RPMI7951 (cell line): ENCODE measurements at places on chromosomes 3 and 15.
A peak's percentile ranks its signal among the peaks of the same experiment; 100 is the strongest.

- no peak for DNase-seq
Observed at GRCh38 chr3:149547413-149547812, 72.9 kb downstream of the TM4SF4 start.

DNA sequence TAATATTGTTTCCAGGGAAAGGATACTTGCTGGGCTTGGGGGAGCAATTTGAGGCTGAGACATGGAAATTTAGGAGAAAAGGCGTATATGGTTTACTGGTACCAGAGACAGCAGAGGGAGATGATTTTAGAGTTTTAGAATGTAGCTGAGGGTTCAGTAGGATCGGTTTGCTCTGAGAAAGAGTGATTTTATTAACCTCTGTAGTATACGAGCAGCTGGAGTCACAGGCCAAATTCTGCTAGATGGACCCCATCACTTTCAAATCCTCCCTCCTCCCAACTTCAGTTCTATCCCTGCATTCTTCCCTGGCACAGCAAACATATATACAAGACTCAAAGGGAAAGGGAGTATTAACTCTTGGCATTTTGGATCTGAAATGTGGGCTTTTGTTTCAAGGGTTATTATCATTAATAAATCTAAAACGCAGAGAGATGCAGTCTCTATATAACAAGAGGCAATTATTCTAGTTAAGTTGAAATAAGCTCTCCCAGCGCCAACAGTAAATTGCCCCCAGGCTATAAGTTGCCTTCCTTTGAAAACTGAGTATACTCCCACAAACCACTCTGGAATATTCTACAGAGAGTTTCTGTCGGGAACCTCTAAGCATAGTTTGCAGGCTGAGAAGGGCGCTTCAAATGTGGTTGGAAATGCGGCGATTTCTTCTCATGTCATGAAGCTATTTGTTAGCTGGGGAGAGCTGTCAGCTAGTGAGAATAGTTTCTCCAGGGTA, 5.4 kb downstream of the CRABP1 start:
- peak; percentile 46 for DNase-seq

DNA sequence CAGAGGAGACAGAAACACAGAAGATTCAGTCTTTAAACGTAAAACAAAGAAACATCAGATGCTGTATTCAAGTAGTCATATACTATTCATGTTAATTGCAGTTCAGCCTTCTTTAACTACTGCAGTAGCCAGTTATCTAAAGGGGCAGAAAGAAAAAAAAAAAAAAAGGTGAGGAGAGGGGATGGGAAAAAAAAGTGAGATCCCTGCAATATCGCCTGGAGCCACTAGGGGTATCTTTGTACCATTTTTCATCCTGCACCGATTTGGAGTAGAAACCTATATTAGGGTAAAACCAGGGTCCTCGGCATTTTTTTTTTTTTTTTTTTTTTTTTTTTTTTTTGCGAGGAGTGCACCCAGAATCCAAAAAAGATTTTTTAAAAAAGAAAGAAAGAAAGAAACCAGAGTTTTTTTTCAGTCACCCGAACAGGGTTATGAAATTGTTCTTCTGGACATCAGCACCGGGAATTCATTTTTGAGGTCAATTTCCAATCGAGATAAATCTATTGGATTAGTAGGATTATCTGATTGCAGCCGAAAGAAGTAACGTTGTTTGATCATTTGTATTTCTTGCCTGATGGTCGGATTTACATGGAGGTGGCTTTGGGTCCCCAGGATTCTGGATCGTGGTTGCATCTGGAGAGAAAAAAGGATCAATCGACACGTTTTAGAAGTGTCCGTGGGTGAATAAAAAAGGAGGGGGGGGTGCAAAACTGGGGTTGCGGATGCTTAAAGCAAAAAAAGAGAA, 186.7 kb downstream of the NLGN1 start:
- no peak for DNase-seq

DNA sequence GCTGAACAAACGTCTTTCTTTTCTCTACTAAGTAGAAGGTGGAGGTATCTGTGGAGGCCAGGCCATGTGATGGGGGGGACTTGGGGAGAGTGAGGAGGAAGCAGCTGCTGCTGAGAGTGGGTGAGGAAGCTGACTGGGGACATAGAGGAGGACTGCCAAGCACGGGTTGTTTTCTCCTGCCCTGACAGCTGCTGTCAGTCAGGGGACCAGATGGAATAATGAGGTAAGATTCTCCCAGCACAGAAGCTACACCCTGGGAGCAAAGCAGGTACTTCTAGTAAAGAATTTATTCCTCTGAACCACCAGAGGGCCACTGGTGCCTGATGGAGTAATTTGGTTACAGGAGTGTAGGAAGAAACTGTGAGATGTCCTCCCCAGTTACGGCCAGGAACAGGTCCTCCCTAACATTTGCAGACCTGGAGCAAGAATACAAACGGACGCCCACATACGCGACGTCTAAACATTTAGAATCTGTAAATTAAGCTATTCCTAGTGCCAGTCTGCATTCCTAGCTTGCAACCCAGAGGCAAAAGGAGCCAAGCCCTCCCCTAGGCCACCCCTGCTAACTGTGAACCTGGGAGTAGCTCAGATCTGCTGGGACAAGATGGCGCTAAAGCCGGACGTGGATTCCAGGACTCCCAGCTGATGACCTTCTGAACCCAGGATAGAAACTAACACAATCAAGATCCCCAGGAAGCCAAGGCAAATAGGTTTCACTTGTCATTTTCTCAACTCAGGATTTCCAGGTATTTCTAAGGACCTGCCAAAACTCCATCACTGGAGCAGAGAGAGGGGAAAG, 14.8 kb downstream of the CRYGS start:
- no peak for DNase-seq

- DNase-seq = peak; percentile 42
Observed at GRCh38 chr3:37862219-37862902, 681 bp downstream of the CTDSPL start.

- no peak for DNase-seq
Observed at GRCh38 chr15:78210349-78210717, 24.0 kb downstream of the ACSBG1 start.

DNA sequence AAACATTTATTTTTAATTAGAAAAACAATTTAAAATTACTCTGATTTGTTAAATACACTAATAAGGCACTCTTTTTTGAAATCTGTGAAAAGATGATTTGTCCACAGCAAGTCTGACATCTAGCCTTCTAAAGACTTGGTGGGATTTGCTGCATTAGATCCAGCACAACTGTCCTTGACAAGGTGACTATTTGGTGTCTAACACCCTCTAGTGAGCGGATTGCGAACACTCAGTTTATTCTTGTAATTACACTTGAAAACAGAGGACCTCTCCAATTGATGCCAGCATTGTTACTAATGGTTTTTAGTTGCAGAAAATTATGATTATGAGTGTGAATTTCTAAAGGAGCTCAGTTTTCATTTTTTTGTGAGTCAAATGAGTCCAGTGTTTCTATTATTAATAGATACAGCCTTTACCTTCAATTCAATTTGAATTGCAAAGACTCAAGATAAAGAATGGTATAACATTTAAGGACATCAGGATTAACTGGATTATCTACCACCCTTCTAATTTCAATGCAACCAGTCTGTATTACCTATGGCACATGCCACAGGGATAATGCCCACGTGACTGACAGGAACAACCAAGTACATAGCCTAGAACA, 29.7 kb upstream of the STRIT1 start:
- peak; percentile 73 for DNase-seq
